ENCODE measurements at places on chromosomes 1 and 21.

DNA sequence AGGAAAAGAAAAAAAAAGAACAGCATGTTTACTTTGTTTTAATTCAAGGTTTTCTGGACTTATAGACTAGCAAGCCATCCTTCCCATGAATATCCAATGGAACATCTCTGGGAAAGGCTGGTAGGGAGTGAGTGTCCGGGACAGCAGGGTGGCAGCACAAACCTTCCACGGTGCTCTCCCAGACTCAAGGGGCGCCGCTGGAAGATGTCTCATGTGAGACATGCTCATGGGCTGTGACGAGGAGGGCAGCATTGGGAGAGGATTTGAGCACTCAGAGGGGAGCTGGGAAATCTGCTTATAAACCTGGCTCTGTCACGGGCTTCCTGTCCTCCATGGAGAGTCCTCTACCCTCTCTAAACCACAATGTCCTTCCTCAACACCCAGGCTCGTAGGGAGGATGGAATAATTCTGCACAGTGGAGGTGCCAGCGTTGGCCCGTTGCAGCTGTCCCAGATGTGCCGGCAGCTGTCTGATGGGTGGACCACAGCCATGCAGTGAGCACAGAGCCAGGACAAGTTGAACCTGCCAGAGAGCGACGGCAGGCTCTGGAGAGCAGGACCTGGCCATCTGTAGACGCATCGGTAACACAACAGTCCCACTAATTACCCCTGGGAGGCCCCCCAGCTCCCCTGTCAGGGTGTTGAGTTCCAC, 100.1 kb upstream of the IGSF21 start:
- DNase-seq, result no peak

- no peak for DNase-seq
These were observed 10.5 kb upstream of the RYR2 start for GRCh38 chr1:237031480-237031879.

- no peak for DNase-seq
These were observed 13.4 kb downstream of the ACAP3 start for GRCh38 chr1:1294250-1294890.

DNA sequence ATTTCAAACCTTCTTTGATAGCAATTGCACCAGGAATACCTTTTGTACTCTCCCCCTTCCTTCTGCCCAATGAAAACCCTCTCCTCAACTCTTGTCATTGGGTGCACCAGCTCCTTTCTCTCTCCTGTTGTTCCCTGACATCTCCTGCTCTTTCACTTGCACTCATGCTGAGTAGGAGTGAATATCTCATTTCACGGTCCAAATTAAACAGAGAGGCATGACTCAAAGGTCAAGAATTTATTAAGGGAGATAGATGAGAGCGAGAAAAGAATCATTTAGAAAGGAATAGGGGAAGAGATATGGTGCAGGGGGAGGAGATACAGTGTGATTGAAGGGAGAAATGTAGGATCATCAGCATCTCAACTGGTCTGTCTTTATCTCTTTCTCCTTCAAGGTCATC, 22.1 kb downstream of the AIM2 start:
- DNase-seq, result no peak

- no peak for DNase-seq
These were observed 48.1 kb upstream of the UBE2U start for GRCh38 chr1:64155278-64155677.

GRCh38 chr1:2978691-2979190, 42.5 kb upstream of the ACTRT2 start:
- DNase-seq, result no peak

DNA sequence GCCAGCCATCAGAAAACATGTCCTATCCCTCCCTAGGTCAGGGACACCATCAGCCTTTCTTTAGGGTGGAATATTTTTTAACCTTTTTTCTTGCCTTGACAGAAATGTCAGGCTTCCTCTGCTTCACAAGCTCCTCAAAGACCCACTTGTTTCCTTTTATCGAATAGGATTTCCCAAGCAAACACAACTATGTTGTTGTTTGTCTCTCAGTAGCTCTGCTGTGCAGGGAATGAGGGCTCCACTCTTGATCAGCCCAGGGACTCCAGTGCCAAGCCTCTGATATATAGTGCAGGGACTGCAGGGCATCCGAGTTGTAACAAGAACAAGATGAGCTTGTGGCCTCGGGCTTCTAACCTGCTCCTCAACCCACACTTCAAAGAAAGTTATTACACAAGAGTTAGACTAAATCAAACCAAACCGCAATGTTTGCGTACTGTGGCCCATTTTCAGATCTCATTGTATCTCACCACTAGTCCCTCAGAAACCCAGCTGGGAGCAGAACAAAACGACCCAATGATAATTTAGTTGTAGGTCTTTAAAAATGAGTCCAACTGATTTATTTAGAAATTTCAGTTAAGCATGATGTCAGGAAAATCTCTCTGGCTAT, 108.1 kb downstream of the ATG4C start:
- DNase-seq, result no peak

GRCh38 chr1:59596432-59596831, 218.3 kb upstream of the HOOK1 start:
- DNase-seq, result no peak

DNA sequence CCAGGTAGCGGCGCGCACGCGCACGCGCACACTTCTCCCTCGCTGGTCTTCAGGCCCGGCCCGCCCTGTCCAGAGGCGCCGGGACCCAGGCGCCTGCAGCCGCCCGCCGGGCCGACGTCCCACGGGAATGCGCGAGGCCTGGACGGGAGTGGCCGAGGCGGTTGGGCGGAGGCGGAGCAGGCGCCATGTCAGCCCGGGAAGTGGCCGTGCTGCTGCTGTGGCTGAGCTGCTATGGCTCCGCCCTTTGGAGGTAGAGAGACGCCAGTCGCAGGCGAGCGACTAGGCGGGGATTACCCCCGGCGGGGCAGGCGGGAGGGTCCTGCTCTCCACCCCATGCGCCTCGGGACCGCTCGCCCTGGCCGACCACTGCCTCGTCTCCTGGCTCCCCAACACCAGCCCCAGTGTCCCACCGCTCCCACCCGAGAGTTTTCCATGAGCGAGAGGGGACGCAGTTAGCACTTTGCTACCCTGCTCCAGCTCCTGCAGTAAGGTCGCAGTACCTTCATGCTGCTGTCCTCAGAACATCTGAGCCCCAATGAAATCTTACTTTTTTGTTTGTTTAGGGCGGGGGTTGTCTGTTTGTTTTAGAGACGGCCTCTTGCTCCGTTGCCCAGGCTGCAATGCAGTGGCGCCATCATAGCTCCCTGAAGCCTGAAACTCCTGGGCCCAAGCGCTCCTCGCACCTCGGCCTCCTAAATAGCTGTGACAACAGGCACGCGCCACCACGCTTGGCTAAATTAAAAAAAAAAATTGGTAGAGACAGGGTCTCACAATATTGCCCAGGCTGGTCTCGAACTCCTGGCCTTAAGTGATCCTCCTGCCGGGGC, at the start of gene CATSPERE:
Gene CATSPERE, plus strand, starts transcription at position 29 of the 827 bp plus-strand sequence. Its CDS starts 157 bp downstream, at position 186.
- peak; percentile 91 for DNase-seq

DNA sequence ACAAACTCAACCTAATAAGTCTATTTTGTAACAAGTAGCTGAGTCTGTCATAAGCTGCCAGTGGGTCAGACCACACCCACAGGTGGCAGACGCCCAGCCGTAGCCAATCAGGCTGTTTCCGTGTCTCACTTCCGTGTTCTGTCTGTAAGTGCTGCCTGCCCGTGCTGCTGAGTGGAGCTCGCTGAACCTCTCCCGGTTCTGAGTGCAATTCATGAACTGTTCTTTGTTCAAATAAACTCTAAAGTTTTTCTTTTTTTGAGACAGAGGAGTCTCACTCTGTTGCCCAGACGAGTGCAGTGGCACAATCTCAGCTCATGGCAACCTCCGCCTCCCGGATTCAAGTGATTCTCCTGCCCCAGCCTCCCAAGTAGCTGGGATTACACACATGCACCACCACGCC, 25.1 kb downstream of the POFUT2 start:
- no peak for DNase-seq

- no peak for DNase-seq
These were observed 1331.7 kb downstream of the MRPL39 start for GRCh38 chr21:24275616-24276015.

DNA sequence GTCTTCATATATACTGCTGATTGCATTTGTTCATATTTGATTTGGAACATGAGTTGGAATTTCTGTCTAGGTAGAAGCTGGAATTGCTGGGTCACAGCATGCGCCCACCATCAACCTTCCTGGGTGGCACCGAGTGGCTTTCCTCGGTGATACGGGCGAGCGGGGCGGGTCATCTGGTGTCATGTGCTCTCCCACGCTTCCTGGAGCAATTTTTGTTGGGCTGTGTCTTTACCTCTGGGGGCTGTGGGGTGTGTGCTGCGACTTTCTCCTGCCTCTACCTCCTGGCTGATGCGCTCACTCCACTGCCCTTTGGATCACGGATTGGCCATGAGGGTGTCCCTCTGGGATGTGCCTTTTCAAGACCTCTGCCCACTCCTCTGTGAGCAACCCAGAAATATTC, 108.7 kb upstream of the COL6A1 start:
- DNase-seq, result no peak

DNA sequence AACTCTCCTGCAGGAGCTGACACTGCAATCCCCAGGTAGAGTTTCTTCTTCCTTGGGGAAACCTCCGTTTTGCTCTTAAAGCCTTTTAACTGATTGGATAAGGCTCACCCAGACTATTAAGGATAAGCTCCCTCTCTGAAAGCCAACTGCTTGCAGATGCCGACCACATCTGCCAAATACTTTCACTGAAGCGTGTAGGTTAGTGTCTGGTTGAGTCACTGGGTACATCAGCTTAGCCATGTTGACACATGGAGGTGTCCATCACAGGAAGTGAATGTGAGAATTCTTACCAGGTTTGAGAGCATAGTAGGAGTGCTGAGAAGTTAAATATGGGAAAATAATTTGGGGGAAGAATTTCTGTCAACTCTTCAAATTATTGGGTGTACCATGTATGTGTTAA, 202.0 kb downstream of the AJAP1 start:
- DNase-seq, result no peak

DNA sequence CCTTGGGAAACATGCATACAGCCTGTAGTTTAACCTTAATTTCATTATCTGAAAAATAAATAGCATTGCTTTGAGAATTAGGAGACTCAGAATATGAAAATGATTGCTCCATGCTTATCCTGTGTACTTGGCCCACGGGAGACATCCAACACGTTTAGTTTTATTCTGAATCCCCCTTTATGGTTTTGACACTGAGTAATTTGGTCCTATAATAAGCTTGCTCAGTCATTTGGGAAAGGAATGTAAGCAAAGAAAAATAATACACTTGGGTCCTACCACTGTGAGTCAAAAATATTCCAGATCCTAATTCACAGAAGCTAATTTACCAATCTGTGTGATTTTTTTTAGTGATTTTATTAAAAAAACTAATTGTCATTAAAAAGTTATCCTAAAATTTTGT, 557.3 kb downstream of the USP25 start:
- DNase-seq, result no peak

DNA sequence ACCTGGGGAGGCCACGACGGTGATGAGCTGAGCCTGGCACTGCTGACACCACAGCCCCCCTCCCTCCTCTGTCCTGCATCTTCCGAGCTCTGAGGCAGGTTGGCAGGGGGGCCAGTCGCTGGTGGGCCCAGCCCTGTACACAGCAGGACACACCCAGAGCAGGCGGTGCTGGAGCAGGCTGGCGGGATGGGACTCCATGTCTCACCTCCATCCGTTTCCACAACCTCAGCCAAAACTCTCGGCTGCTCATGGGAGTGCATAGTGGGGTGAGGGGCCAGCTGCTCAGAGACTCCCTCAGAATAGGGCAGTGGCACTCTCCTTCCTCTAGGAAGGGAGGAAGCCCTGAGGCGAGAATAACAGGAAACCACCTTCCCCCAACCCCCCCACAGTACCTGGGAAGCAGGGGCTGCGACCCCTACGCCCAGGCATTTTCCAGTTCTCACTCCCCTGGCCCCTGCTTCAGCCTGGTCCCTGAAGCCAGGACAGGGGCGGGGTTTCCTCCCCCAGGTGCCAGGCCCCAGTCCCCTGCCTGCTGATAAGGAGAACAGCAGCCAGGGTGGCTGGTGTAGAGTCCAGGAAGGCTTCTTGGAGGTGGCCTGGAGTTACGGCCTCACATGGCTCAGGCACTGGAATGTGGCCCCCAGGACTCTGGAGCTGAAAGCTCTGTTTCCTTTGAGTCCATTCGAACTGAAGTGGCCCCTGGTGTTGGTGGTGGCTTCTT, 3.2 kb upstream of the IBA57 start:
- DNase-seq, result peak; percentile 29

DNA sequence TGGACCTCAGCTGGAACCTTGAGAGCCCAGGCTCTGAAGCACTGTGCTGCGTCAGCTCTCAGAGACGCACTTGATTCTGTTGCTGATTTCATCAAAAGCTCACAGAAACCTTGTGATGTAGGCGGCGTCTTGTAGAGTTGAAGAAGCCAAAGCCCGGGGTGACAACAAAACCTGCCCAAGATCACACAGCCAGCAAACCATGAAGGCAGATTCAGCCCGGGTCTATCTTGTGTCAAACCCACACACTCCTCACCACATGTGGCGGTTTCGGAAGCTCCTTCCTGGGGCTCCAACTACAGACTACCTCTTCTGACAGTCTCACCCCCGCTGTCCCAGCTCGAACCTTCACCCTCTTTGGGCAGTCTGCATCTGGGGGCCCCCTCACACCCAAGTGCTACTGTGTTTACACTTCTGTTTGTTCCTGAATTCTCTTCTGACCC, 50.4 kb downstream of the TENT5C start:
- DNase-seq, result peak; percentile 59

- no peak for DNase-seq
These were observed 55.9 kb downstream of the ITPKB start for GRCh38 chr1:226682871-226683814.

GRCh38 chr1:235866205-235866912, at the start of gene LYST:
TSS of gene LYST (minus strand) at chr1:235866906. CDS start at chr1:235830417, 36,489 bp downstream.
- no peak for DNase-seq

DNA sequence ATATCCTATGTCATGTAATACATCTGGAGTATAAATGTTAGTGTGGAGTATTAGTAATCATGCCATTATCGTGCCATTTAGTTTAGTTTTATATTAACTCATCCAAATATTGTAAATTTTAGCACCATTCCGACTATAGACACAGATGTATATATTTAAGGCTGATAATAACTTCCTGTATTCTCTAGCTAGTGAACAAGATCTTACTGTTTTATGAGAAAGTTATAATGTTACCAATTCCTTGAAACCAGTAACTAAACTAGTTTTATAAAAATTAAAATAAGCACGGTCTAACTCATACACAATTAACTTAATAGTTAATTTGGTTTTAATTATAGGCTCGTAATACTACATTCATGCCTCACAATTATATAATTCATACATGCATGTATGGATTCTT, 808.6 kb downstream of the USP25 start:
- no peak for DNase-seq

GRCh38 chr1:118928739-118929554, 59.2 kb downstream of the TBX15 start:
- peak; percentile 41 for DNase-seq

All from small intestine (tissue), 16 donors.